ENCODE measurements at places on chromosomes 13 and 19.

DNA sequence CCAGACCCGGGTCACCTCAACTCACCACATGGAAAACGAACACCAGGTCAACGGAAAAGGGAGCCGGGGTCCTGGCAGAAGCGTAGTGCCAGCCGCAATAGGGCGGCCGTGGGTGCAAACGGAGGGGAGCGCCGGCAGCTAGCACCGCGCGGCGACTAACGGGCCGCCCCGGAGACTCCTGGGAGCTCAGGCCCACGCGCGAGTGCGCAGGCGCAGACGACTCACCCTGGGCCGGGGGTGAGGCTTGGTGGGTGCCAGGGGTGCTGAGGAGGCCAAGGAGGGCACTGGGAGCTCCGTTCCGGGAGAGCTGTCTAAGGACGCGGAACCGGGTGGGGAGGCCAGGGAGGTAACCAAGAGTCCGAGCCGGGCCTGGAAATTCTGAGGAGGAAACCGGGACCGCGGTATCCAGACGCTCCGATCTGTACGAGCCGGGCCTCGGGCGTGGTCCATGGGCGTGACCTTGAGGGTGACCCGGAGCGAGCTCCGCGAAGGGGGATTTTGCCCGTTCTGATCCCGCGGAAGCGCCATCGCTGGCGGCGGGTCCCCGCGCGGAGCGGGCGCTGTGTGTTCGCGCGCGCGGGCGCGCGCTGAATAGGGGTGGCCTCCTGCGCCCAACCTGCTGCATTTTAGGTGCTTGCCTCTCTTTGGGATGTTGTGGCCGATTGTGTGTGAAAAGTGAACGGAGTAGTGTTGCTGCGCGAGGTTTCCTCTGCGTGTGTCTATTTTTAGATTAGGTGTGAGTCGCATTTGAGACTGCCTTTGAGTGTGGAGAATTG lies at the start of gene ZNF382:
Gene ZNF382 (plus strand): TSS at position 213 of the 776 bp plus-strand sequence. CDS start 4,602 bp downstream, outside the sequence.
- DNase-seq, result peak; percentile 71

DNA sequence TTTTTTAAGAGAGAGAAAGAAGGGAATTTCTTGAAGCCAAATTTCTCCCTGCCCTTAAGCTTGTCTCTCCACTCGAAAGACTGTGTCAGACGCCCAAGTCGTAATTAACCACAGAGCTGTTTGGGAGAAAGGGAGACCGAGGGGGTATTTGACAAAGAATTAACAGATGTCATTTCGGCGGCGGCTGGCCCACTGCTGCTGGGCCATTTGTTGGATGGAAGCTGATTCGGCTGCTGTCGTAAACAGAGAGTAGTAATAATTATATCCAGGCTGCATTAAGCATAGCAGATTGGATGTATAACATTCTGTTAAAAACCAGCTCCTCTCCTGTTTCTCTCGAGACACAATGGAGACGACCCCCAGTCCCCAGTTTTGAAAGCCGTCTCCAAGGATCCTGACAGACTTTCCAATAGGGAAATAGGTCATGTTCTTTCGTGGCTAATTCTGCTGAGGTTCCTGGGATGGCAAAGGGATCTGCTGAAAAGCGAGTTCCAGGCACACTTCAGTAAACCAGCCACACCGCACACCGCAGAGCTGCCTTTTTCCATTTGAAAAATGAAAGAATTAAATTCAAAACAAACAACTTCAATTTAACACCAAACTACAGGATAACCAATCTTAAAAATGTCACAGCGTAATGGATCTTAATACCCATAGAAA lies 71.5 kb downstream of the KCTD15 start:
- no peak for DNase-seq

GRCh38 chr13:59472134-59472533 lies 691.6 kb downstream of the DIAPH3 start:
- no peak for DNase-seq

DNA sequence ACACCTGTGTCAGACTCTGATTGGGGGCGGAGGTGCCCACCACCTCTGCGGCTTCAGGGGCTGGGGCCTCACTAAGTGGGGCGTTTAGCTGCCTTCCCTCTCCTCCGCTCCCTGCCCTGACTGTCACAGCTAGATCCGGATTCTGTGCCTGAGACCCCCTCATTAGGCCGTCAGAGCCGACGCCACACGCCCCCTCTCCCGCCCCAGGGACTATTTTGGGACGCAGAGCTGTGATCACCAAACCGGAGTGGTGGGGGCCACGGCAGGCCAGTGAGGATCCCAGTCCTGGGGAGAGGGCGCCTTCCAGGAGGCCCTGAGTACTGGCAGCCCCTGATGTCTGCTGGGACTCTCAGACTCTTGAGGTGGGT lies 762 bp downstream of the KANK3 start:
- no peak for DNase-seq

GRCh38 chr19:48878196-48879024 lies 6.2 kb downstream of the PPP1R15A start:
- no peak for DNase-seq

DNA sequence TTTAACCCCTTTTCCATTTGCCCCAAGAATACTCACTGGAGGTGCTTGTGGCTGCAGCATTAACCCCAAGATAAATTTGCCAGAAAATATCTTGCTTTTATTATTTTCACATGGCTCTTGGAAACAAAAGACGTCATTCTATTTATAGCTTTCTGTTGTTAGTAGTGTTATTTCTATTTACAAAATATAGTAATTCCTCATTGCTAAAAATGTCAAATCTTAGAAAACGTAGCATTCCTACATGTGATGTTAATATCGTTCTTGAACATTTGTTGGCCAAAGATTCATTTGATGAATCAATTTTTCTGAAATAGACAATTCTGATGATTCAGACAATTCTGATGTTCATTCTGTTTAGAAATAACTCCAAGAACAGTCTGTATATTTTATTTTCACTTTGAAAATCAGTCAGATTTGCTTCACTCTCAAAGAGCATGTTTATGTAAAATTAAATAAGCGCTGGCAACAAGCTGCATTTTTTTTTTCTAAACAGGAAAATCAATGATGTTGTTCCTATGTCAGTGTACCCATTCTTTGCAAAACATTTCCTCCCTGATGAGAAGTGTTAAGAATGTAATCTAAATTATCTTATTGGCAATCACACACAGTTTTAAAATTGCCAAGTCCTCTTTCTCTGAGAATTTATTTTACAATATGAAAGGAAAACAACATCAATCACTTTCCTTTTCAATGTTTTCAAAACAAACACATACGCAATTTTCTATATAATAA lies 334.0 kb downstream of the KCTD12 start:
- DNase-seq, result no peak

GRCh38 chr19:1227304-1228054 lies 10.3 kb downstream of the CBARP start:
- no peak for DNase-seq

DNA sequence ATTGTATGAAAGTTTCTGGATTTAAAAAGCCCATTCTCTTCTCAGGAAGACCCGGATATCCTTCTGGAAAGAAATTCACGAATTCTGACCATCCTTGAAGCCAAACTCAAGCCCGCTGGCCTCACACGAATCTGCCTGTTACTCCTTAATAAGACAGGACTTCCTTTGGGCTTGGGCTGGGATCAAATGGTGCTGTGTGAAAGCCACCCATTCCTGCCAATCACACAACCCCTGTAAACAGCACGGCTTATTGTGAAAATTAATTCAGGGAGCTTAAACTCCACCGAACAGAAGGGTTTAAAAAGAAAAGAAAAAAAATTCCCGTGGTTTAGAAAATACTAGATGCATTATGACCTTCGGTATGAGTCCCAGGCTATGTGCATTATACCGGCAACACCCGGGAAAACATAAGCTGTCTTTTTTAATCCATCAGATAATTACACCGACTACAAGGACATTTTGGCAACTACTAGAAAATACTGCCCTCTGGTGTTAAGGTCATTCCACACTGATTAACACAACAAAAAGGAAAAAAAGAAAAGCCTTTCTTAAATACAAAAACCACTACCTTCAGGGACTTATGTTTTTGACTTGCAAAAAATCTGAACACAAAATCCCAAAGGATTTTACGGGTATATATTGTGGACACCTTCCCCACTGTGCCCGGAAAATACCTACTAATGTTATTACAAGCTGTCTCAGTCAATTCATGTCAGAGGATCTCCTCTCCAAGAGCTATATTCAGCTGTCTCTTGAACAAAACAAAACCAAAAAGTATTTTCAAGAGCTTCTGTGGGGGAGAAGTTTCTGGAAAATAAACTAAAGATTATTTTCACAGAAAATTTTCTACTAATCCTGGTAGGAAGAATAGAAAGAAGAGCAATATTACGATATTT lies 76.0 kb upstream of the LSM14A start:
- DNase-seq, result no peak

DNA sequence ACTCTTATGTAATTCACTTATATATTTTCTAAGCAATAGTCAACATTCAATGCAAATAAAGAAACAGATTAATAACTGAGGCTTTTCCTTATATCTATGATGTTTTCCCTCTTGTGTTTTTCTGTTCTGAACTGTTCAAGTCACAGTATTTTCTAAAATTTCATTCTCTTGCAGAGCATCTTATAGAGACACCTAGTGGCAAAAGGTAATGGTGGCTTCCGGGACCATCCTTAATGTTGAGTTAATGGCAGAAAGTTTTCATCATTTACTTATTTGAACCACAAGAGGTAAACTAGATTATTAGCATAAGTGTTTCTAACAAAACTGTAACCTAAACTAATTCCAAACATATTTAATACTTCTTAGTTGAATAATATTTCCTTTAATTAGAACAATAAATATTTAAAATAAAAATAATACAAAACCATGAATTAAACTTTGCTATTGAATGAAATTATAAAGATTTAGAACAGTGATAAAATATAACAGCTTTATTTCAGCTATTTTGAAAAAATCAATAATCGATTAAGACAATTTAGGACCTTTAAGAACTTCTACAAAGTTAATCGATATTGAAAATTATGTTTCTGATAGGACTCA lies 1.7 kb upstream of the SLITRK5 start:
- DNase-seq, result no peak

- no peak for DNase-seq
Measured at GRCh38 chr13:81017513-81018152, 676.7 kb upstream of the SPRY2 start.

- DNase-seq, result no peak
Measured at GRCh38 chr19:13669780-13670355, 94.5 kb upstream of the MRI1 start.

- DNase-seq, result no peak
Measured at GRCh38 chr13:27765650-27766049, 26.6 kb upstream of the GSX1 start.

DNA sequence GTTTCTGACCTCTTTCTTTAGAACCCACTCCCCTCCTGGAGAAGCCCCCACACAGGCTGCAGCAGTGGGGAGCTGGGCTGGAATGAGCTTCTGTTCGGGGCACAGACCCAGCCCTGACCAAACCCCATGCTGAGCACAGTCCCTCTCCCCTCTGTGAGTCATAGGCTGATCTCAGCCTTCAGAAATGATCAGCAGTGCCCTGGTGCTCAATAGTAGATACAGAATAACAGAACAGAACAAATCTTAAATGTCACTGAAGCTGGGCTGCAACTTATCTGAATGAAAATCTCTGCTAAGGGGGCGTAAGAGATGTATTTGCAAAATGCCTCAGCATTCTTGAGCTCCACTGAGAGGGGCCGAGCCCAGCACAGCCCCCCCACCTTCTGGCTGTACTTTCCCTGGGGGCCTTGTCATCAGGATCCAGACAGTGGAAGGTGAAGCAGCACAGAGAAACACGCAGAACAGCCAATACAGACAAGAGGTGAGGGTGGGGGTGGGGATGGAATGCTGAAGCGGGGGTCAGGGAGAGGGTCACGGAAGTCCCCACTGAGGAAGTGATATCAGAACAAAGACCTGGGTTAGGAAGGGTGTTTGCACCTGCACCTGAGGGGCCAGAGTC lies 9.9 kb downstream of the ZNF665 start:
- DNase-seq, result no peak

DNA sequence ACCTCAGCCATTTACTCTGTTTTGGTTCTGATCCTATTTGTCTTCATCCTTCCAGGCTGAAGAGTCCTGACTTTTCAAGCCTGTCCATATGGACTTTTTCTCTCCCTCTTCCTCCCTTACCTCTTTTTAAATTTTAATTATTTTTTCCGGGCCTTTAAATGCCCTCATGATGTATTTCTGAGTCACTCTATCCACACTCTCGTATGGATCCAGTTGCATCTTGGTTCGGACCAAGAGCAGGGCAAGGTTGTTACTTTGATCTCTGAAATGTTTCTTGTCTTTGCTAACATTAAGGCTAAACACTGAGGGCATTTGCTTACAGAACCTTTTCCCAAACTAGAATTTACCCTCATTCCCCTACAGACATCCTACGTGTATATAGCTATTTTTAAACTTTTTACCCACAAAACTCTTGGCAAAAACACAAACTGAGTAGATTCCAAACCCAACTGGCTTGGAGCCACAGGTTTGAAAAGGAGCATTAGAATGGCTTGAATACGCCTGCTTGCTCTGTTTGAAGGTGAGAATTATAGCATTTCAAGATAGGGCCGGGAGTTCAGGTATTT lies 47.4 kb upstream of the SERPINE3 start:
- no peak for DNase-seq

- DNase-seq, result no peak
Measured at GRCh38 chr13:78599645-78600279, 3.6 kb downstream of the POU4F1 start.

DNA sequence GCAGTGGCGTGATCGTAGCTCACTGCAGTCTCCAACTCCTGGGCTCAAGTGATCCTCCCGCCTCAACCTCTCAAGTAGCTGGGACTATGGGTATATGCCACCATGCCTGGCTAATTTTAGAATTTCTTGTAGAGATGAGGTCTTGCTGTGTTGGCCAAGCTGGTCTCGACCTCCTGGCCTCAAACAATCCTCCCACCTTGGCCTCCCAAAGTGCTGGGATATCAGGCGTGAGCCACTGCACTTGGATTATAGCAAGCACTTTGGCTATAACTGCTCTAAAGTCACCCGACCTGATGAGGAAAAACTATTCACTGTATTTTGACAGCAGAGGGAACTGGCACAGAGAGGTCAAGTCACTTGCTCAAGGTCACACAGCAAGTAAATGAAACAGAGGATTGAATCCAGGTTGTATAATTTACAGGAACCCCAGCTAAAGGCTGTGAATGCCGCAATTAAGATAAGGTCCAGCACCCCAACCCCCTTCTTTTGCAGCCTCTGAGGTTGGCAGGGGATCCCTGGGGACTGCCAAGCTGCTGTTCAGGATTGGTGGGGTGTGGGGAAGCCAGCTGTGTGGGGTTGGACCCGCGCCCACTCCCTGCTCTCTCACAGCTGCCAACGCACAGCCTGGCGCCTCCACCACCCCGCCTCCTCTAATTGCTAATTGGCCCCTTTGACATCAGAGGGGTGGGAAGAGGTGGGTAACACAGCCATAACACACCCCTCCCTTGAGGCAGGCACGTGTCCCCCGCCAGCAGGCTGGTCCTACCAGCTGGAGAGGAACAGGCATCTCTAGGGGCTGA lies 6.0 kb downstream of the TMIGD2 start:
- no peak for DNase-seq

- no peak for DNase-seq
Measured at GRCh38 chr13:81442904-81443303, 1102.0 kb upstream of the SPRY2 start.

Measured in activated CD8-positive, alpha-beta memory T cell treated with anti-CD3 and anti-CD28 coated beads for 48 hours (primary cell).